ENCODE measurements at places on chromosomes 12 and 14. TPM values are rescaled to one million over a fixed set of nuclear protein-coding genes. Genes with fewer than 3 reads are reported as not detected.
A peak's percentile ranks its signal among the peaks of the same experiment; 100 is the strongest.

DNA sequence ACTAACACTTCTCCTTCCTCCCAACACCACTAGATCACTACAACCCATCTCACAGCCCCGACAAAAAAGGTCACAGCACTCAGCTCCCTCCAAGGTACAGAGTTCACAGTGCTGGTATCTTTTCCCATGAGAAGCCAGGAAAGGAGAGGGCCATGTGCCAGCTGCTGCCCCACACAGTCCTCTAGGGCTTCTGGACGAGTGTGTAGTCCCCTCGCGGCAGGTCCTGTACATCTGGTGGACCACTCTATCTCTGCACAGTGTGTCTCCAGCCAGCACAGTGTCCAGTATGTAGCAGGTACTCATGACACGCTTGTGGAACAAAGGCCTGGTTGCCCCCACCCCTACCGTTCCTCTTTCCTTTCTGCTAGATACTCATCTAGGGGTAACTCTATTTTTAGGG, 134.4 kb upstream of the FOXN3 start:
- no peak for DNase-seq
- H3K4me1 ChIP-seq: peaks cover 33% of the 10 kb centered on the region
- H3K27ac ChIP-seq: no peak overlapping the region
- no peaks in the 10 kb centered on the region for H3K27me3 ChIP-seq
- no peaks in the 10 kb centered on the region for H3K36me3 ChIP-seq

GRCh38 chr14:100476012-100476822, 111.0 kb downstream of the BEGAIN start:
- H3K4me3 ChIP-seq: no peak overlapping the region
- H3K36me3 ChIP-seq: no peaks in the 10 kb centered on the region
- no peaks in the 10 kb centered on the region for H3K4me1 ChIP-seq
- H3K27me3 ChIP-seq: no peaks in the 10 kb centered on the region
- no peak overlapping the region for H3K27ac ChIP-seq
- no peak for DNase-seq

DNA sequence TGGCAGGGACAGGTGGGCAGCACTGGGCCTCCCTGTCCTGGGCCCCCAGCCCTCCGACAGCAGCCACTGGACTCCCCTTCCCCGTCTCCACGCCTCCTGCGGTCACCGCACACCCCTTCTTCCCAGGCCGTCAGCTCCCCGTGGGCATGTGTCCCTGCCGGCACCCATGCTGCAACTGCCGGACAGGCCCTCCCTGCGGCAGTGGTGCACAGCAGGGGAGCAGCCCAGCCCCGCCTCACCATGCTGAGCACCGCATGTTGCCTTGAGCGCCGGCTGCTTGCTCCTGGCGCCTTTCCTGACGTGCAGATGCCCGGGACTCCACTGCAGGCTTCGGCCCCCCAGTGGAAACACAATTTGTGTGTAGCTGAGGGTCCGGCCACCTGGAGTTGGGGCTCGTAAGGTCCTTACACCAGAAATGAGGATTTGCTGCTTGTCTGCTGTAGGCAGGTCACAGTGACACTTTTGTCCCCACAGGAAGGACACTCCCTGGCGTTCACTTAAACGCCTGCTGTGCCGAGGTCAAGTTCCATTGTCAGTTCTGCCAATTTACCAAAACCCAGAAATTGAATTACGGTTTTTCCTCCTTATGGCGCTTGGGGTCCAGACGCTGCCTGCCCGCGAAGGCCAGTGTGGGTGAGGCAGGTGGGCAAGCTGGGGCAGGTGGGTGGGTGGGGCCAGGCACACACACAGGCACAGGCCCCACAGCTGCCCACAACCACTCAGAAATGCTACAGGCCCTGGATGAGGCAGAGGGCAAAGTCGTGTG, 28.2 kb upstream of the MMP17 start:
- no peak overlapping the region for H3K4me3 ChIP-seq
- H3K27ac ChIP-seq: no peak overlapping the region
- no peaks in the 10 kb centered on the region for H3K36me3 ChIP-seq
- DNase-seq: no peak

- no peak for DNase-seq
- peak overlapping the region; percentile 53 for H3K4me3 ChIP-seq
- peak overlapping the region; percentile 63 for H3K27ac ChIP-seq
- H3K36me3 ChIP-seq: no peaks in the 10 kb centered on the region
- peaks cover 6% of the 10 kb centered on the region for H3K4me1 ChIP-seq
These were observed 32.5 kb downstream of the MMP17 start for GRCh38 chr12:131860472-131861260.

GRCh38 chr12:870378-870777, 79.1 kb downstream of the RAD52 start:
- no peak for DNase-seq
- H3K27me3 ChIP-seq: no peaks in the 10 kb centered on the region
- peaks cover 8% of the 10 kb centered on the region for H3K4me1 ChIP-seq
- no peak overlapping the region for H3K4me3 ChIP-seq
- no peak overlapping the region for H3K27ac ChIP-seq
- H3K36me3 ChIP-seq: peaks cover 4% of the 10 kb centered on the region

The MMP17 gene
- not detected for total RNA-seq

Measured in natural killer cell treated with Interleukin-12 subunit alpha and Interleukin-12 subunit beta and Interleukin-15 and Interleukin-18, amount 100 ng/mL, for 72 hours (primary cell).